ENCODE measurements at places on chromosomes 16 and 17. TPM values are rescaled to one million over a fixed set of nuclear protein-coding genes. Genes with fewer than 3 reads are reported as not detected.

The ARHGAP44 gene
- 19.1 TPM for total RNA-seq

The AHSP gene
- total RNA-seq, result not detected

The GPATCH8 gene
- total RNA-seq, result 48.1 TPM

The TEDC2 gene
- total RNA-seq, result 8.7 TPM

The WFDC1 gene
- total RNA-seq, result 2.7 TPM
